ENCODE measurements at places on chromosomes 7 and 10. TPM values are rescaled to one million over a fixed set of nuclear protein-coding genes. Genes with fewer than 3 reads are reported as not detected.

Gene CARD11
- total RNA-seq, result 131 TPM

Gene DPYSL4
- 65.2 TPM for total RNA-seq

Gene OR2A7
- 2.6 TPM for total RNA-seq

DNA sequence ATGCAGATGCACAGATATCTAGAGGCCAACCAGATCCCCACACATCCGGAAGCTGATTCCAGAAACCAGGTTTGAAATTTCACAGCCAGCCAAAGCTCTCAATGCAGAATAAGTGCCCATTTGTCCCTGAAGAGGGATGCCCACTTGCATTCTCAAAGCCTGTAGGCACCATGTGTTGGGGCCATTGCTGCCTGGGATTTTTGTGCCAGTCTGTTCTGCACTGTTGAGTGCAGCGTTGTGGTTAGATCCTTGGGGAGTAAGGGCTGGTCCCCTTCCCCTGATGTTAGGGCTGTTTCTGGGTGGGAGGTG, 62.4 kb downstream of the EEPD1 start:
- no peak for DNase-seq

All from activated naive CD4-positive, alpha-beta T cell treated with anti-CD3 and anti-CD28 coated beads, Interleukin-2, amount 50 U/mL, for 72 hours (primary cell).